ENCODE measurements at places on chromosomes 1 and 21.

- DNase-seq: peak; percentile 63
These were observed 304 bp downstream of the PLPPR5 start for GRCh38 chr1:99004254-99004860.

DNA sequence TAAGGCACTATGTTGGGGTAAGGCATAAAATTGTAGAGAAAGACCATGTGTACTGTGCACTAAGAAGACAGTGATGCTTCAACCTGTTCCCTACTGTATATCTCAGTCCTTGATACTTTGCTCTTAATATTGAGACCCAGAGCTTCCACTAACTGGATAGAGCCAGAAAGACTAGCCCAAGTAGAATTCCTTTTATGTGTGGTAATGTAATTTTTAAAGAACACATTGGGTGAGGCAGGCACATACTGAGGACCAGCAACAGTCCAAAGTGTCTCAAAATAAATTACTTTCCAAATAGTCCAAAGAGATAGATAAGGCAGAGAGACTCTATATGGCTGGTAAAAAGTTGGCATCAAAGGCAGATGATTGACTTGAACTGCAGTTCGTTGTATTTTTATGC, 31.4 kb upstream of the MROH9 start:
- no peak for DNase-seq

DNA sequence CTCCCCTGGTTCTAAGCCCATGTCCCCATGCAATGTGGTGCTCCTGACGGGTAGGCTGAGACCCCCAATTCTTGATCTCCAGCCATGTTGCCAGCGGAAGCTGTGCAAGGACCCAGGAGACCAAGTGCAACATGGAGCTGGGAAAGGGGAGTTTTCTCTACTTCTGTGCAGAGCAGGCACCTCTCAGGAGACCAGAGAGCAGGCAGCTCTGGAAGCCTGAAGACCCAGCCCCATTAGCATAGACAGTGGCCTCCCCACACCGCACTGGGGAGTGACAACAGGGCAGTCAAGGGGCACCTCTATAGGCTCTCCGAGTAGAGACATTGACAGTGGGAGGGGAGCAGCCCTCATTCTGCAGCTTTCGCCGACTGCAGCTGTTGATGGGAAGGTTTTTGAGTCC, 410.2 kb downstream of the MATN1 start:
- DNase-seq: no peak

- peak; percentile 11 for DNase-seq
These were observed 5.5 kb downstream of the NCAM2 start for GRCh38 chr21:21003701-21004100.

GRCh38 chr1:51768971-51769588, 109.4 kb downstream of the NRDC start:
- DNase-seq: peak; percentile 4

DNA sequence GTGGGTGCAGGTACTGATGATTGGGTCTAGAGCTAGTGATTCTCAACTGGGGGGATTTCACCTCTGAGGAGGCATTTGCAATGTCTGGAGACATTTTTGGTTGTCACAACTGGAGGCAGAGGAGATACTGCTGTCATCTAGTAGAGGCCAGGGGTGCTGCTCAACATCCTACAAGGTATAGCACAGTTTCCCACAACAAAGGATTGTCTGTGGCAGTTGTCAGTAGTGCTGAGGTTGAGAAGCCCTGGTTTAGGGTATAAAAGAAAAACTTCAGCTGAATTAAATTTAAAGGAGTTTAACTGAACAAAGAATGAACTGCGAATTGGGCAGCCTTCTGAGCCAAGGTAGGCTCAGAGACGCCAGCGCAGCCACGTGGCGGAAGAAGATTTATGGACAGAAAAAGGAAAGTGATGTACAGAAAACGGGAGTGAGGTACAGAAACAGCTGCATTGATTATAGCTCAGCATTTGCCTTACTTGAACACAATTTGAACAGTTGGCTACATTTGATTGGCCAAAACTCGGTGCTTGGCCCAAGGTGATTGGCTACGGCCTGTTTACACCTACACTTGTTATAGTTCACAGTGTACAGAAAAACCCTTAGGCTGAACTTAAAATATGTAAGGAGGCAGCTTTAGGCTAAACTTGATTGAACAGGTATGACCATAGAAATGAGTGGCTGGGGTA, 40.4 kb downstream of the MPZL1 start:
- no peak for DNase-seq

DNA sequence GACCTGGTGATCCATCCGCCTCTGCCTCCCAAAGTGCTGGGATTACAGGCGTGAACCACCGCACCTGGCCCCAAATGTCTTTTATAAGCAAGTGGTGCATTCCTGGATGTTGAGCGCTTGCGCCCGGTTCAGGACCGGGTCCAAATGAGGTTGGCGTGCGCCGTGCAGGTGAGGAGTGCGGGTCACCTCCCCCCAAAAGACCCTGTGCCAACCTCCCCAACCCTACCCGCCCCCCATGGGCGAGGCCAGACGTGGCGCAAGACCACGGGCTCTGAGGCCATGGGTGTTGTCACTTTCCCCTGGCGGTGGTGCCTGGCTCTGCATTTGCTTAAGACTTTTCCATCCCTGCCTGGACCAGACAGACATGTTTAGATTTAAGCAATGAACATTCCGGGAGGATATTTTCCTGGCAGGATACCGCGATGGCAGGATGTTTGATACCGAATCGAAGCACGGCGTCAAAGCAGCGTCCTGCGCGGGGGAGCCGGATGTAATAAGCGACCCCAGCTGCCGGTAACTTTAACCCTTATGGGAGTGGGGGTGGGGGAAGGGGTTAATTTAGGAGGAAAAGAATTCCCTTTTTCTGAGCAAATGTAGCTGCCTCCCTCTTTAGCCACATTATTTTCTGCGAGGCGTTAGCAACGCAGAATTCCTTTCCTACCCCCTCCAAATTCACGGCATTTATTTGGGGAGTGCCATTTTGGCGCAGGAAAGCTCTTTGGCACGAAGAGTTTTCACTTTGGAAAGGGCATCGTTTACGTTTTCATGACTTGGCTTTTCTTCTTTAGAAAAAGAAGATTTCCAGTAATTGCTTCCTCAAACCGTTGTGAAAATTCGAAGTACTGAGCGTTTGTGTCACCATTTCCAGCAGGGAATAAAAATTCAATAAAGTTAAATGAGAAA, 27.8 kb upstream of the RNF187 start:
- peak; percentile 72 for DNase-seq

DNA sequence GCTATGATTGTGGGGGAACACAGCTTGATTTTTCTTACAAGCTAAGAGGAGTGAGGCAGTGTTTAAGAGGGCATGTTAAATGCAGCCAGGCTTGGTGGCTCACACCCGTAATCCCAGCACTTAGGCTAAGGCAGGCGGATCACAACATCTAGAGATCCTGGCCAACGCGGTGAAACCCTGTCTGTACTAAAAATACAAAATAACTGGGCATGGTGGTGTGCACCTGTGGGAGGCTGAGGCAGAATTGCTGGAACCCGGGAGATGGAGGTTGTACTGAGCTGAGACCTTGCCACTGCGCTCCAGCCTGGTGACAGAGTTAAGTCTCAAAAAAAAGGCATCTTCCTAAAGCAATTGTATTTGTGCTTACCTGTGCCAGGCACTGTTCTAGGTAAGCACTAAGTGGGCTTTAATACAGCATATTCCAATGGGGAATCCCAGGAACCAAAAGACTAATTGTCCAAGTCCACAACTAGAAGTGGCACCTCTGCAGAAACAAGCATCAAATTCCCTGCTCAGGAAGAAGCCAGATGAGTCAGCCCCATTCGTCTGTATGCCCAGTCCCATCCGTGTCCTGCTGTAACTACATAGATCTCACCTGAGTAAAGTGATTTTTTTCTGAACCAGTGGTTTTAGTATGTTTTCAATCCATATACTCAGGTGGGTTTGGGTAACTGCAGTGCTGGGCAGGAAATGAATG, 4.6 kb downstream of the RCC1 start:
- DNase-seq: no peak

DNA sequence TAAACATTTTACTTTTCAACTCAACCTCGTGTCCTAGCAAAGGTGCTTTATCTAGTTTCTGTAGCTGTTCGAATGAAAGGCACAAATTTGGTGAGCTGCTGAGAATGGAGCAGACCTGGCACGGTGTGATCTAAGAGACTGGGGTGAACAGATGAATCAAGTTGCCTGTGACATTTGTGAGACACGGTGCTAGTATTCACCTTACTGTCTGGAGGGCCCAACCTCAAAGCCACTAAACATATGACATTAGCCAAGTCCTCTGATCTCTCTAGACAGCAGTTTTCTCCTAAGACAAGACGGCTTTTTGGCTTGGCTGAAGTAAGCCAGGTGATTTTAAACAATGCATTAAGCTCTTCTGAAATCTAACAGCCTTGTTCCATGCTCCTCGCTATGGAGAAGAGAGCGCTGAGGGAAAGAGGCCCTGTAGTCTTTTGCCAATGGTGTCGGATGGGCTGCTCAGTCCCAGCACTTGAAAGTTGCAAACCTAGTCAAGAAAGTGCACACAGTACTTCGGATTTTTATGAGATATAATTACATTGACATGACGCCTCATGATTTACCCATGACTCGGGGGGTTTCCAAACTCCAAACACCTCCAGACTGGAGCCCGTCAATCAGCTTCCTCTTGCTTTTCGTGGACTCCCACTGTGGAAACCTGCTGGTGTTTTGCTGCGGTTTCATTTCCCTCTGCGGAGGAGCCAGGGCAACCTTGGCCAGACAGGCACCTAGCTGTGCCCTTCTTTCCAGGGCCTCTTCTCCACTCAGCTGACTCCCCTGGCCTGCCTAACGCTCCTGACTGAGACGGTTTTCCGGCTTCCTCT, 794 bp upstream of the TOR3A start:
- DNase-seq: no peak

GRCh38 chr1:76113446-76113845, 38.9 kb downstream of the ST6GALNAC3 start:
- DNase-seq: no peak

DNA sequence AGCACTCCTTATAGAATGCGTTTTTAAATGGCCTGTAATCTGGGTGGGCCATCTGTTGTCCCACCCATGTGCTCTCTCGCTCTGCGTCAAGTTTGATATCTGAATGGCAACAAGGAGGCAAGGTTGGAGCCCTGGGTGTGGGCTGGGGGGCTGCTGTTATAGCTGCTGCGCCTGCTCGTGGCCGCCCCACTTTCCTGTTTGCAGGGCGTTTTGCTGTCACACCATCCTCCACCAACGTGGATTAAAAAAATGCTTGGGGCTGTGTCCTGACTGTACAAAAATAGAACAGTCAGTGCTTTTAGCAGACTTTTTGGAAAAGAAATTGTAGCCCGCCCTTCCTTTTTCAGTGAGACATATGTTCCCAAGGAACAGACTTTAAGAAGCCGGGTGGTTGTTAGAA, 25.4 kb downstream of the UMODL1 start:
- no peak for DNase-seq

DNA sequence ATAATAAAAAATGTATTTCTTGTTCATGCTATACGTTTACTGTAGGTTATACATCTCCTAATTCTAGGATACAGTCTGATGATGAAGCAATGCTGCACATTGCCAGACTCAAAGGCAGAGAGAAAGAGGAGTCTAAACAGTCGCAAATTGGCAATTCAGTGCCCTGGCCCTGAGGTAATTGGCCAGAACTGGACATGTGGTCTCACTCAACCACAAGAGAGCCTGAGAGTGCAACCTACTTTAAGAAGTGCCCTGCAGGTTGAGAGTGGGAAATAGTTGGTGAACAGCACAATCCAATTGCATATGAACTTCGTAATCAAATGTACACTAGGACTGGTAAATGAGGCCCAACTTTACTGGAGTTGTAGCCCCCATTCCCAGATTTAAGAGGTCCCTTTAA, 5.0 kb upstream of the SLC35A3 start:
- DNase-seq: no peak

- DNase-seq: no peak
These were observed 12.6 kb upstream of the LAPTM5 start for GRCh38 chr1:30770150-30770549.

DNA sequence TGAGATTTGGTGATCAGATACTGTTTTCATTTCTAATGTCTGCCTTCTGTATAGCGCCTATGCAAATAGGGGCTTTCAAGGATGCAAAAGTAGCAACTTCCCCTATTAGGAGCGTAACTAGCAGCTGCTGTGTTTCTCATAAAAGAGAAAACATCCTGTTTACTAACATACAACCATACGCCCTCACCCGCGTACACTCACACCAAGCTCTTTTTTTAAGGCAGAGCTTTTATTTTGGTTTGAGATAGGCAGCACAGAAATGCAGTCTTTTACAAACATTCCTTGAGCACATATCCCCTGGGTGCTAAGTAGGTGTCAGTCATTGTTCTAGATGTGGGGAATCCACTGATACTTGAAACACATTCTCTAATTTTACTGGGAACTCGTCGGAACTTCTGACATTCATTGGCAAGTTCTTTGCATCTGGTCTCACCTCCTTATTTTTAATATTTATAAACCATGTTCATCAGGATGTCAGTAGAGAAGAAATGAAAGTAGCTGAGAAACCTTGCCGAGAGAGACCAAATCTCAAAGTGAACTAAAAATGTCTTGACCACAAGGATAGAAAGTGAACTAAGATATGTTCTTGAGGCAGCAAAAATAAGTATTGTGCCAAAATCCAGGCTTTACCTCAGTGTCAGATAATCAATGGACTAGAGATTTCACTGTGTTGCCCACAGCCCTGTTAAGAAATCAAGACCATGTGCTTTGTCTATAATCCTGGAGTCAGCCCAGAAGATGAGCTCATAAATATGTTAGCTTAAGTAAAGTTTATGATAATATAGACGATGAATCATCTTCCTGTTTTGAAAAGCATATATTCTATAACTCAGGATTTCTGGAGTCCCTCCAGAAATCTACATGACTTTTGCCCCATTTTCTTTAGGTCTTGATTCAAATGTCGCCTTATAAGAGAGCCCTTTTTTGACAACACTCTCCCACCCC, 350.9 kb downstream of the ST6GALNAC3 start:
- no peak for DNase-seq

DNA sequence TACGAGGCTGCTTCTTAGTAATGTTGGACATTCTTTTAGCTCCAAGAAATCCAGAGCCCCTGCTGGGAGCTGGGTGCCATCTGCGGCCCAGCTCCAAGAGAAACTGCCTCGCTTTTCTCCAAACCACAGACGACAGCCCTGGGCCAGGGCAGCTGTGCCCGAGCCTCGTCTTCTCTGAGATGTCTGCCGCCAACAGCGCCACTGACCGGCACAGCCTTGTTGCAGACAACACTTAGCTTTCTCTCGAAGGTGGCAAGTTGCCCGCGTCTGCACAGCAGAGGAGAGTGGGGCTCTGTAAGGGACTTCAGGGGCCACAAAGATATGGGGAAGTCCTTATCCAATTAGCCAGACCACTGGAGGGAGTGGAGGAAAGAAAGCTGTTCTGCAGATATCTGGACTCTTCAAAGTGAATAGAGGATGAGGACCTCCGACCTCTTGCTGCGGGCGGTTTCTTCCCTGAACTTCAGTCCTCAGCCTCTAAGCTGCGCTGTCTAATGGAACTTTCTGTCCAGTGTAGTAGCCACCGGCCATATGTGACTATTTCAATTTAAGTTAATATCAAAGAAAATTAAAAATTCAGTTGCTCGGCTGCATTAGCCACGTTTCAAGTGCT, 63.9 kb upstream of the DISP3 start:
- no peak for DNase-seq

GRCh38 chr1:22731924-22732720, 21.5 kb downstream of the EPHB2 start:
- no peak for DNase-seq

GRCh38 chr1:26043765-26044164, 2.2 kb downstream of the SLC30A2 start:
- DNase-seq: no peak

Data from nephron progenitor cell (in vitro differentiated cells).